ENCODE measurements at places on chromosomes 7 and 10.

- DNase-seq, result no peak
Observed at GRCh38 chr7:135509589-135509838, 388 bp downstream of the CNOT4 start.

- DNase-seq, result no peak
Observed at GRCh38 chr7:99128076-99128950, 15.6 kb downstream of the SMURF1 start.

- no peak for DNase-seq
Observed at GRCh38 chr7:1546909-1547776, 8.9 kb downstream of the TMEM184A start.

GRCh38 chr10:124064676-124065075, 28.7 kb downstream of the CHST15 start:
- DNase-seq, result no peak

- no peak for DNase-seq
Observed at GRCh38 chr10:121609426-121610380, 11.5 kb upstream of the FGFR2 start.

DNA sequence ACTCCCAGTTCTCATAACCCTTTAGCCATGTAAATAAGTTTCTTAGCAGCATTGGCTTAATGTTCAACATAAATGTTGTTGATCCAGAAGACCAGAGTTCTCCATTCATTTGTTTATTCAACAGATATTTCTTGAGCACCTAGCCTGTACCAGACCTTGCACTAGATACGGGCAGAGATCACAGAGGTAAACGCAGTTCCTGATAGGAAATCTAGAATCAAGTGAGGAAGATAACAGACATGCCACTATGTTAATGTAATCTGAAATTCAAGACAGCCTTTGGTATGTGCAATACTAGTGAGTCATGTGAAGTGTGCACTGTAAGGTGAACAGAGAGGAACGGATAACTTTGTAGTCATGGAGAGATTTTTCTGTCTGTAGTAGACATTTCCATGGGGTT, 3.0 kb downstream of the BUB3 start:
- DNase-seq, result no peak

GRCh38 chr7:139750459-139751095, 27.2 kb downstream of the HIPK2 start:
- no peak for DNase-seq

DNA sequence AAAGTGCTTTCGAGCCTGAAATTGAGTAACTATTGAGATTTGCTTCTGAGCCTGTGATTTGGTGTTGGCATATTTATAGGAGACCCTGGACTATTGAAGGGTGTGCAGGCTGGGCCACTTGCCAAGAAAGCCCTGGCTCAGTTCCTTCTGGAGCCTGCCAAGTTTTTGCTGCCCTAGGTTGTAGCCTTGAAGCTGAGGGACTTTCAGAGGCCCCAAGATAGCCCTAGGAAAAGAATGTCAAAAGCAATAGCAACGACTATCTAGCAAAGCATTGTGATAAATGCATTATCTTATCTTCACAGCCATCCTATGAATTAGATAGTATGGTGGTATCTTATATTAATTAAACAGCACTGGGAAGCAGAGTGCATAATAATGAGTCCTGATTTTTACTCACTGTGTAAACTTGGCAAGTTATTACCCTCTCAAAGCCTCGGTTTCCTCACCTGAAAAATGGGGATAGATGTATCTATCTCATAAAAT, 473.7 kb upstream of the PODXL start:
- DNase-seq, result no peak

DNA sequence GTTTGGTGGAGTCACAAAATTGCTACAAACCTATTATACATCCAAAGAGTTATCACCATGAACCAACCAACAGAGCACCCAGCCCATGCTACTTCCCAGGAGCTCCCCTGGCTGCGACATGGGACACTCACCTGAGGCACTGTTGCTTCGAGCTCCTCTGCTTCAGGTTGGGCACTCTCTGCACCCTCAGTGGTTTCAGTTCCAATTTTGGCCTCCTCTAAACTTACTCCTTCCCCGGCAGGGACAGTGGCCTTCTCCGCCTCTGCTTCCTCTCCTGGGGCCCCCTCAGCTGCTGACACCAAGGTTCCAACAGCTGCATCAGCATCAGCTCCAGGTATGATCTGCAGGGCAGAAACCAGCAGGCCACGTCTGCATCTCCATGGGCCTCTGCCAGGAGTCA, 120.4 kb upstream of the TARP start:
- DNase-seq, result no peak

DNA sequence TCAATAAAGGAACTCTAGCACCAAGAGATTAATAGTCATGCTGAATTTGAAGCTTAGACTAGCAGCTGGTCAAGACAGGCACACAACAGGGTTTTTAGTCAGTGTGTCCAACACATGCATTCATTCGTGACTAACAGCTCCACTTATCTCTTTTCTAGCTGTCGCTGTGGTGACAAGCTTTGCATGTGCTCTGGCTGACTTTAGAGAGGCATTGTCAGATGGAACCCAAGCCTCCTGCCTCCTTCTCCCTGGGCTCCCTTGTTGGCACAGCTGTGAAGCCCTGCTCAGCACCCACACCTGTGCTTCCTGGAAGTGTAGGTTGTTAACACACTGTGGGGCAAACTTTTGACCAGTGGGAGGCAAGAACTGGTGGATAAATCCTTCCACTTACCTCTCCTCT, 9.8 kb upstream of the AGK start:
- no peak for DNase-seq

DNA sequence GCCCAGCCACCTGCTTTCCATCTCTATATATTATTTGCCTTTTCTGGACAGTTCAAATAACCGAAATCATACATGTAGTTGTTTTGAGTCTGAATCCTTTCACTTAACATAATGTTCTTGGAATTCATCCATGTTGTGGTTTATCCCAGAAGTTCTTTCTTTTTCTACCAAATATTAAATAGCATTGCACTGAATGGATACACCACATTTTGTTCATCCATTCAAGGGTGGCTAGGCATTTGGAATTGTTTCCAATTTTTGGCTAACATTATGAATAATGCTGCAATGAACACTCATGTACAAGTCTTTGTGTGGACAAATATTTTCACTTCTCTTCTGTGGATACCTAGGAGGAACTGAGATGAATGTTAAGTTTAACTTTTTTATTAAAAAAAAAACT, 18.0 kb downstream of the DNAJC1 start:
- no peak for DNase-seq

GRCh38 chr7:46386428-46387399, 465.6 kb upstream of the IGFBP3 start:
- DNase-seq, result no peak

DNA sequence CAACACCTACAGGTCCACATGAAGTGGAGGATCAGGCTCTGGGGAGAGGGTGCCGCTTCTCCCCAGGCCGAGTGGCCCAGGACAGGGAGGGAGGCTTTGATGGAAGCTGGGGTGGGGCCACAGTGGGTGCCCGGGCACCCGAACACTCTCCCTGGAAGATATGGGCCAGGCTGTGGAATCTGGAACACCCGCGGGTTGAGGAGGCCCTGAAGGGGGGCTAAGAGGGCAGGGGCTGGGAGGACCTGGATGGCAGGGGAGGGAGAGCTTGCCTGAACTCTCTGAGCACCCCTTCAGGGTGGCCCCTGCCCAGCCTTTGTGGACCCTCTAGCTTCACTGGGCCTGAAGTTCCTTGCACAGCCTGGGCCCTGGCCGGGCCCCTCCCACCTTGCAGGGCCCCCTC, 4.5 kb upstream of the NKX6-2 start:
- DNase-seq, result no peak

DNA sequence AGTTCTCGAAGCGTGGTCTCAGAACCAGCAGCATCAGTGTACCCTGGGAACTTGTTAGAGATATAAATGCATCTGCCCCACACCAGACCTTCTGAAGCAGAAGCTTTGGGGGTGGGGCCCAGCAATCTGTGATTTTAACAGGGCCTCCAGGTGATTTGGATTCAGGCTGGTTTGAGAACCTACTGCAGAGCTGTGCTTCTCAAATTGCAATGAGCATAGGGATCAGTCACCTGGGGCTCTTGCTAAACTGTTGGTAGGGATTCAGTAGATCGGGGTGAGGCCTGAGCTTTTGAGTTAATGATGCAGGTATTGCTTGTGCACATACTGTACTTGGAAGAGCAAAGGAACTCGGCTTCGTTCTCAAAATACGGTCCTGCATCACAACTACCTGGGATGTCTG, 243.6 kb upstream of the PODXL start:
- no peak for DNase-seq

GRCh38 chr7:45659496-45660139, 85.5 kb downstream of the ADCY1 start:
- DNase-seq, result no peak

DNA sequence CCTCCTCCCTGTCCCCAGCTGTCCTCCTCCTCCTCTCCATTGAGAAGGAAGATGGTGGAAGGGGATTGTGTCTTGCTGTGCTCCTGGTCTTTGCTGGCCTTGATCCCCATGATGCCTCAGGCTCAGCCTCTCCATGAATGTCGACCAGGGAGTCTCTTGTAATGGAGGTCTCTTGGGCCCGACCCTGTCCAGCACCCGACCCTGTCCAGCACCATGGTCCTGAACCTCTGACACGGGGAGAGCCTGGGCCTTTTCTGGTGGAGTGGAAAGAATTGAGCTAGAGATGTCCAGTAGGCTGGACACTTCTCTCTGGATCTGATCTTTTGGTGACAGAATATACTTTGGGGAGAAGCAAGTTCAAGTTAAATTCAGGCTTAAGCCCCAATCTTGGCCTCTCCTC, 42.3 kb upstream of the HMX3 start:
- DNase-seq, result no peak

DNA sequence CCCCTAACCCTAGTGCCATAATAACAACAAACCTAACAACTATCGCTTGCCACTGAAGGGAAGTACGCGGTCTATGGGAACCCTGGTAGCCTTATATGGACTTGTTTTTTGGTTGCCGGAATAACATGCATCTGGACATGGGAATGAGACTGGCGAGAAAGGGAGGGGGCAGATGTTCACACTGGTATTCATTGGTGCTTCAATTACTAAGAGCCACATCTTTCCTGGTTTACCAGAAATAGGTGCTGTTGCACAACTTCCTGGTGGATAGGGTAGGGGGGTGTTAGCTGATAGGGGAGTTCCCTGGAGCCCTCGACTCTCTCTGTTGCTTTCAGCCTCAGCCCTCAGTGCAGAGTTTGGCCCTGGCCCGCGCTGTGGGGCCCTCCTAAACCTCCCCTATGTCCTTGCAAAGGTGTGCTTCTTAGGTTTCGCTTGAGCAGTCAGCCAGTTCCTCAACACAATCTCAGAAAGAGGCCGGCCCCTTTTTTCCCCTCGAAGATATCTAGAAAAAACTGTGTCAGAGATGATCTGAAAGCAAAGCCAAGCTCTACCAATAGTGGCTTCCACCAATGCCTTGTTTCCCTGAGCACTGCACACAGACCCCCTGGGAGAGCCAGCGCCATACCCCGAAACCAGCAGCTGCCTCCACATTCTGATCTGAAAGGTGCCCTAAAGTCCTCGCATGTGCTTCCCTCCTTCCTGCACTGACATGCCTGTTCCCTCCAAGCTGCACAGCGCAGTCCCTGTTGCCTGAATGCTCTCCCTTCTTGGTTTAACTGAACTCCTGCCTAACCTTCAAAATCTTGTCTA, 13.5 kb downstream of the TBXAS1 start:
- no peak for DNase-seq

- DNase-seq, result no peak
Observed at GRCh38 chr10:124010024-124010423, 83.4 kb downstream of the CHST15 start.

GRCh38 chr10:14731875-14732512, 42.7 kb downstream of the FAM107B start:
- DNase-seq, result no peak

GRCh38 chr7:94355454-94355853, 39.2 kb upstream of the COL1A2 start:
- no peak for DNase-seq

- DNase-seq, result no peak
Observed at GRCh38 chr10:6567884-6568283, 12.2 kb downstream of the PRKCQ start.

DNA sequence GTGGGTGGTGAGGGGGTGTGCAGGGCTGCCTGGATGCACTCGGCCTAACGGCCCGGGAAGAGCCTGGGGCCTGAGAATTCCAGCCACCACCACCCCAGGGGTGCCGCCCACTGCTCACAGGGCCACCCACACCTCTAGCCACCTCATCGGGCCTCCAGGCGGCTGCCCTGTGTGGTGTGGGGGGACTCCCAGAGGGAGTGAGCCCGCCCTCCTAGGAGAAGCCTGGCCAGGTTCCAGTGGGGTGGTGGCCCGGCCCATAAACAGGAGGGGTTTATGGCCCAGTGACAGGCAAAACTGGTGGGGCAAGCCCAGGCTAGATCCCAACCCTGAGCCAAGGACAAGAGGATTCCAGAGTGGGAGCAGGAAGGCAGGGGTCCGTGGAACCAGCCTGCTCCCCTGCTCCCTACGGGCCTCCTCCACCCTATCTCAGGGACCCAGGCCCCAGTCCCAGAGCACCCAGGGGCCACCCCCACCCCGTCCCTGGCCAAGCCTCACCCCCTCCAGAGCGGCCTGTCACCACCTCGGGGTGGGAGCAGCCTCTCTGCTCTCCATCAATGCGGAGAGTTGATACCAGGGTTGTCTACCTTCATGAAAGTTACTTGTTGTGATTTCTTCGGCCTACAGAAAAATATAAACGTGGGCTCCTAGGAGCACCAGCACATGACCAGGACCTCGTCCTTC, 20.2 kb upstream of the PDGFA start:
- no peak for DNase-seq

GRCh38 chr7:127504715-127505114, 80.7 kb downstream of the GCC1 start:
- DNase-seq, result no peak

DNA sequence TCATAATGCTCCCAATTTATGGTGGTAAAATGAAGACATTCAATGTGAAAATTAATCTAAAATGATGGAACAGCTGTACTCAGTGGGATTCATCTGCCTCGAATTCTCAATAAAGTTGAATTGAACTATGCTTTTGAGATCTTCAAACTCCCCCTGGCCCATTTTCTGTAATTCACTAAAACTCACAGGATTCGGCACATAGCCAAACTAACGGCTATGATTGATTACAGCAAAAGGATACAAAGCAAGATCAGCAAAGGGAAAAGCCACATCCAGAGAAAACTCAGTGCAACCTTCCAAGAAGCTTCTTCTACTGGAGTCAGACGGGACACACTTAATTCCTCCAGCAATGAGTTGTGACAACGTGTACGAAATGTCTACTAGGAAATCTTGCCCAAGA, 307.5 kb downstream of the CNTNAP2 start:
- no peak for DNase-seq

DNA sequence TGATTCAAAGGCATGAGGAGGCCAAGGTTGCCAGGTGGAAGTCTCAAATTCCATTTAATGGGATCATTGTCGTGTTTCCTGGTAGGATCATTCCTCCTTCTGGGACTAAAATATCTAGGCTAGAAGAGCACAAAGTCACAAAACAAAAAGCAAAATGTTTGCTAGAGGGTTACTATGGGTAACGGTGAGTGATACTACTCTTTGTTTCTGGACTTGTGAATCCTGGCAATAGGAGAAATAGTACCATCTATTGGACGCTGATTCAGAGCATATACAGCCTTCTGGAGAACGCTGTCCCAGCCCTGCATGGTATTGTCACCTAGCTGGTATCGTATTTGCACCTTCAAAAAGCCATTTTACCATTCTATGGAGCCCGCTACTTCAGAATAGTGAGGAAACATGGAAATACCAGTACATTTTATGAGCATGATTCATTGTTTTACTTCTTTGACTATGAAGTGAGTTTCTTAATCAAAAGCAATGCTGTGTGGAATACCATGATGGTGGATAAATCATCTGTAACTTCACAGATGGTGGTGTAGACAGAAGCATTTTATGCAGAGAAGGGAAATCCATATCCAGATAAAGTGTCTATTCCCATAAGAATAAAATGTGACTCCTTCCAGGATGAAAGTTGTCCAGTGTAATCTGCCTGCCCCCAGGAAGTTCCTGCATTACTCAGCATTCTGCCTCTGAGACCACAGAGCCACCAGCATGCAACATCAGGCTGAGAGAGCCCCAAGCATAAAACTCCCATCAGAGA, 361.0 kb downstream of the ETV1 start:
- no peak for DNase-seq

Data from cortex of kidney (tissue), 1 donor.